ENCODE measurements at places on chromosomes 6 and 20.
A peak's percentile ranks its signal among the peaks of the same experiment; 100 is the strongest.

DNA sequence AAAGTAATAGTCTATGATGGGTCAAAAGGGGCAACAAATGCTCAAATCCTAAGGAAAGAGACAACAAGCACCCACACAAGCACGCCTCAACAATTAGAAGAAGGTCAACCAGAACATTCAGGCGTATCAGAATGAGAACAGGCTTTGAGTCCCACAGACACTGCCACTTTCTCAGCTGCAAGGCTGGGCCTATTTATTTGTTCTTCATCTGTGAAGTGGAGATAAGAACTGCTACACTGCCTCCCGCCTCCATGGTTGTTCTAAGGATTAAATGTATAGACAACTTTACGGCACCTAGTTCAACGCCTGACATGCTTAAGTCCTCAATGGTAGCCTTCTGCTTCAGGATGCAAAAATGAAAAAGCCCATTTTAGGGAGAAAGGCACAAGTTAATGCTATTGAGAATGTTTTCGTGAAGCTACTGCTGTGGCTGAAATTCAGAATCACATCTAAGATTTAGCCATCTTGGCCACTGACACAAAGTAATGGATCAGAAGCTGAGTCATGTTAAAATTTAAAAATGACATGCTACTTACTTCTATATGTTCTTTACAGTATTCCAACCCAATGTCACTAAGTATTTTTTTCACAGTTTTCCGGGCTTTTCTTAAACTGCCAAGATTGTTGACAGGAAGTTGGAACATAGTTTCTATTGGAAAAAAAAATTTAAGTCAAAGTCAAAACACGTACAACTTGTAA, 27.7 kb downstream of the ADNP start:
- no peak for DNase-seq

DNA sequence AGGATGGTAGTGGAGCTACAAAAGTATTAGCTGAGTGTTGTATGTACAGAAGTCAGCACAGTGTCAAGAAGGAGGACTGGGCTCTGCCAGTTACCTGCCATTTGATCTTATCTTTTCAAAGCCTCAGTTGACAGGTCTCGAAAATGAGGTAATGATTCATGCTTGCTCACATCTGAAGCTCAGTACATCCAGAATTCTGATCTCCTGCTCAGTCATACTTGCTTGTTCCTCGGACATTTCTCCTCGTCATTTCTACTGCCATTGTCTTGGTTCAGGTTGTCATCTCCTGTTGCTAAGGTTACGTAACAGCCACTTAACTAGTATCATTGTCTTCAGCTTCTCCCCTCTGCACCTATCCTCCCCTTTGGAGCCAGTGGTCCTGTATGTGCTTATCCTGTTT, 89.5 kb downstream of the SLX4IP start:
- DNase-seq = no peak

- DNase-seq = no peak
Observed at GRCh38 chr20:4480104-4480503, 241.6 kb upstream of the PRND start.

DNA sequence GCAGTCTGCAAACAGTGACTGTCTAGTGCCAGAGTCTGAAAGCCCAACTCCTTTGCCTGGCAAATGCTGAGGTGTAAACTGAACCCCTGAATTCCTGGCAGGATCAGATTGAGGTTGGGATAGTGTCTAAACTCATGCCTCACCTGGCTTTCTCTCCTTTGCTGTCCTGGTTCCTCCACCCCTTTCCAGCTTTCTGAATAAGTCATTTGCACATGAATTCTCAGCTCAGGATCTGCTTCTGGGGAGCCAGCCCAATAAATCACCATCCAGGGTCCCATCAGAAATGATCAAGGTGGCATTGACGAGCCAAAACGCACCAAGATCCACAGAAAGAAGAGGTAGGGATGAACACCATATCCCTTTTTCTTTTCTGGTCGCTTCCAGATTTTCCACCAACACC, 301.6 kb downstream of the LRFN2 start:
- no peak for DNase-seq

DNA sequence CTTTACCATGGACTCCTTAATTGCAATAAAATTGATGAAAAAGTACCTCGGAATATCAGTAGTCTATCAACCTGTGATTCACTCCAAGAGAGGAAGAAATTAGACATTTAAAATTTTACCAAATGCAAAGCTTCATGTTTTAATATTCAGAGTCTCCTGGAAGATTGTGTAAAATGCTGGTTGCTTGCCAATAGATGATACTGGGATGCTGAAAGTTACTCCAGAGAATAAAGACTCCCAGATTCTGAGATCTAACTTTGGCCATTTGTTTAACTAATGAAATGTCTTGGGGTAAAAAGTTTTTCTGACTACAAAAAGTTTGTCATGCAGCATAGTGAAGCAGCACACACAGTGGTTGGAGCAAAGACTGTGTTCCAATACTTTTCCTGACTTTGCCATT, 176.7 kb upstream of the RSPO3 start:
- no peak for DNase-seq

DNA sequence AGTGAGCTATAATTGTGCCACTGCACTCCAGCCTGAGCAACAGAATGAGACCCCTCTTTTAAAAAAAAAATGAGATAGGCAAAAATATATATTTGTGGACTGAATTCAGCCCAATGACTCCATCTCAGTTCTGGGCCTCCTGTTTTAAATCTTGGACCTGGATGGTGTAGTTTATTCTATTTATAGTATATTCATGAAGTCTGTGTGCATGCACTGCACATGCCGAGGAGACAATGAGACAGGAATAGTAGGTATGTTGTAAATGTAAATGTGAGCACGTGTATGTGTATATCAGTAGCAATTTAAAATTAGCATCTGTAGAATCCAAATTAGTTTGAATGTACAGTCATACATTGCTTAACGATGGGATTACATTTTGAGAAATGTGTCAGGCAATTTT, 91.0 kb downstream of the TBC1D7 start:
- DNase-seq = no peak

- DNase-seq = no peak
Observed at GRCh38 chr20:37911838-37912281, 8.9 kb downstream of the VSTM2L start.

GRCh38 chr20:5973172-5973571, 22.7 kb downstream of the MCM8 start:
- no peak for DNase-seq

DNA sequence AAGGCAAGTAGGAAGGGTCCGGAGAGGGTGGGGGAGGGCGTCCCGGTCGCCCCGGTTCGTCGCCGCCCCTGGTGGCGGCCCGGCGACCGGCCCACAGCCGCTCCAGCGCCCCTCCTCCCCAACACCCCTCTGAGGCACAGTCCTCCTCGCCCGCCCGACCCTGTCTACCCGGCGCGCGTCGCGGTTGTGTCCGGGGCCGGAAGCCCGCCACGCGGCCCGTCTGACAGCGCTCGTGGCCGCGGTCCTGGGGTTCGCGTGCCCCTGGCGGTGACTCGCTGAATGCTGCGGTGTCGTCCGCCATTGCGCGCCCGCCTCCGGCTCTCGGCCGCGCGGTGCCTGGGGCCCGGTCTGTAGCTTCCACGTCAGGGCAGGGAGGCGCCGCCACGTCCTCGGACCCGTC, 335.3 kb upstream of the DEFB115 start:
- DNase-seq = no peak

GRCh38 chr6:43772681-43773049, 2.7 kb downstream of the VEGFA start:
- DNase-seq = no peak

- DNase-seq = no peak
Observed at GRCh38 chr6:109299776-109300564, 82.3 kb downstream of the CD164 start.

- peak; percentile 80 for DNase-seq
Observed at GRCh38 chr6:161169696-161170095, 104.2 kb downstream of the AGPAT4 start.

GRCh38 chr20:31675828-31676608, 38.3 kb downstream of the COX4I2 start:
- DNase-seq = no peak

DNA sequence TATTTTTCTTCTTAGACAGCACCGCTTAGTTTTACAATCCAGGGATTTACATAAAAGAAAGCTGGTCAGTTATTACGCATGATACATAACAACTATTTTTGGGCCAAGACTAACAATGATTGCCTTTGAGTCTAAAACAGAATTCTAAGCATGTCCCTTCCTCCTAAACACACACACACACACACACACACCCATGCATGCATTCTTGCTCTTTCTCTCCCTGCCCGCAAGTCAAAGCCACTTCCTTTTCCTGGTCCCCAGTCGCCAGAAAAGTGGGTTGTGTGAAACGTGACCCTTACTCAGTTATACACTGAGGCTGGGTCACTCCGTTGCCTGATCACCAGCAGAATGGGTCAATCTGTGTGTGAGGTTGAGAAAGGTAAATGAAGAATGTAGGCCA, 31.4 kb downstream of the FYN start:
- DNase-seq = peak; percentile 67

- no peak for DNase-seq
Observed at GRCh38 chr20:35876033-35876320, 78.3 kb downstream of the SCAND1 start.

DNA sequence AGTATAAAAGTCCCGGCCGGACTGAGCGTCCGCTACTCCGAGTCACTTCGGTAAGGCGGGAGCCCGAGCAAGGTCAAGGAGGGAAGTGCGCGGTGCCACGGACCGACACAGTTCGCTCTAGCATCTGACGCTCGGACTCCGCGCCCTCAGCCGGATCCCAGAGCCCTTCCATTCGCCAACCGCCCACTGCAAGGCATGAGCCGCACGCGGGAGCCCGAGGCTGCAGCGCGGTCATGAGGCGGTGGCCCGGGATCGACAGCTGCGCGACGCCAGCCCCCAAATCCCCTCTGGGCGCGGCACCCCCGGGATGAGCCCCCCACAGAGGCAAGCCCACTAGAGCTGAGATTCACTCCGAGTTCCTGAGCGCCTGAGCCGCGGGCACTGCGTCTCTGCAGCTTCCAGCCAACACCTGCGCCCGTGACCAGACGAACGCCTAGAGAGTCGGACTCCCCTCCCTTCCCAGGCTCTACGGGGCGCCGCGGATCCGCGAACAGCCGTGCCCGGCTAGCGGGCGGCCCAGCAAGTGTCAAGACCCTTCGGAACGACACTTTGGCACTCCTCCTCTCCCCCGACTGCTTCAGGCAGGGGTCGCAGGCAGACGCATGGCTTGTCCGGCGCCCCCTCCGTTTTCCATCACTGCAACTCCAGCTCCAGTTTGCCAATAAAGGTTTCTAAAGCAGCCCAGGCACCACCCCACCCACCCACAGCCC, 725 bp upstream of the ISM1 start:
- DNase-seq = no peak

DNA sequence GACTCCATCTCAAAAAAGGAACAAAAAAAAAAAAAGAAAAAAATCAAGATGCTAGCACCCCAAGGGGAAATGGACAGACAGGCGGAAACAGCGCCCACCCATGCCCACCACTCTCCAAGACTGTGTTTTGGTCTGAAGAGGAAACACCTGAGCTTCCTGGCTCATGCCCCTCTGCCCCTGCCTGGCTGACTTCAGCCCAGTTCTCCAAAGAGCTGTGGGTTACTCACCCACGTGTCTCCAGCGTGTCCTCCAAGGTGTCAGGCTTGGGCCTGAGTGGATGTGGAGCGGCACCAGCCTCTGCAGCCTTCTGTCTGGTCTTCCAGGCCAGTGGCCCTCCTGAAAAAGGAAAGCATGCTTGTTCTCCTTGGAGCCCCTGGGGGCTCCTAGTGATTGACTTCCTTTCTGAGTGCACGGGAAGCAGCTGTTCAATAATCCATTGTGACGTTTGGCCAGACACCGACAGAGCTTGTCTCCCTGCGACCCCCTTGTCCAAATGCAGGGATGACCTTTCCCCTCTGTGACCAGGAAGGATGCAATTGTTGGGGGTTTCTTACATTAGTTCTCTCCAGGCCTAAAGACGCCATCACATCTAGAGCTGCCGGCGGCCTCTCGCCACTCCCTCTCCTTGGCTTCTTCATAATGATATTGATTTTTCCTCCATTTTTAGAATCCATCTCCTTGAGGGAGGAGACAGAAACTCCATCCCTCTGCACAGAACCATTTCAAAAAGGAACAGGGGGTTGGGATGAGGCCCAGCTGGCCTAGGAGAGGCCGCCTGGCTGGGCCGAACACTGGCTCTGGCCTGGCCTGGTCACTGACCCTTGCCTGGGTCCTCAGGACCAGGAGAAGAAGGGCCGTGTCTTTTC, 58.4 kb downstream of the ADNP start:
- DNase-seq = no peak

- no peak for DNase-seq
Observed at GRCh38 chr6:15535495-15536197, 127.2 kb downstream of the DTNBP1 start.

- DNase-seq = peak; percentile 14
Observed at GRCh38 chr6:89925826-89926225, 31.6 kb downstream of the GJA10 start.

GRCh38 chr6:111258615-111259088, 171.3 kb downstream of the SLC16A10 start:
- DNase-seq = no peak

DNA sequence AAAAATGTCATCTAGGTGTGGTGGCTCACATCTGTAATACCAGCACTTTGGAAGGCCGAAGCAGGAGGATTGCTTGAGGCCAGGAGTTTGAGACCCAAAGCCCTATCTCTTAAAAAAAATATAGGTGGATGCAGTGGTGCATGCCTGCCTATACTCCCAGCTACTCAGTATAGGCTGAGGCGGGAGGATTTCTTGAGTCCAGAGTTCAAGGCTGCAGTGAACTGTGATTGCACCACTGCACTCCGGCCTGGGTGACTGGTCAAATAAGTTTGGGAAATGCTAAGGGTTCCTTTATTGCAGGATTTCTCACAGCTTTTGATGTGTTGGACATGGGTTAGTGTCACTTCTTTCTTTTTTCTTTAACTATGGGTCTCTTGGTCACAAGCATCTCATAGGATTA, 261.3 kb downstream of the PLCB1 start:
- no peak for DNase-seq

GRCh38 chr20:36400909-36401735, 95.0 kb downstream of the DLGAP4 start:
- no peak for DNase-seq

GRCh38 chr6:117464700-117465099, 17.8 kb upstream of the DCBLD1 start:
- DNase-seq = no peak

- DNase-seq = no peak
Observed at GRCh38 chr6:10537726-10538125, 16.6 kb downstream of the GCNT2 start.

DNA sequence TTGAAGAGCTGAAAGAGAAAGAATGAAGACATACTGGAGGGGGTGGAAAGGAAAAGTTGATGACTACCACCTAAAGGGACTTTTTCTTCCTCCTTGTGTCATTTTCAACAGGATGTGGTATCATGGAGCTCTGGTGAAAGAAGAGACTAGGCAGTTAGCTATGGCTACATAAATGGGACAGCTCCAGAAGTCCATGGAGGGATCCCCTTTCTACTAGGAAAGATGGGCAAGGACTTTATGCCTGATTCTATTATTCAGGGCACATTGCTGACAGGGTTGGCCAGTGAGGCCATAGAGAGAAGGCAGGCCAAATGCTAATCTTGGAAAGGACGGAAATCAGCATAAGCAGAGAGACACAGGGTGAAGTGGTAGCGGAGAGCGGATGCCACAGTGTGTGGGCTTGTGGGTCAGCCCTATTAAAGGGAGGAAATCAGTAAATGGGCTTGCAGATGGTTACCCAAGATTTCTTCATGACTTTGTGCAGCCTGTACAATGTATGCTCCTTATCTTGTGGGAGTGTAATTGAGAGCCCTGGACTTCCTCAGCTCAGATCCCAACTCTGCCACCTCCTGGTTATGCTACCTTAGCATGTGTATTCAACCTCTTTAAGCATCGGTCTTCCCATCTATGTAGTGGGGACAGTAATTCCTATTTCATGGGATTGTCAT, 77.4 kb upstream of the TMEM170B start:
- no peak for DNase-seq

- DNase-seq = no peak
Observed at GRCh38 chr6:14618759-14619418, 501.3 kb downstream of the CD83 start.
